Renal cortical epithelial cell (primary cell): ENCODE measurements at places on chromosomes 3 and 15.

DNA sequence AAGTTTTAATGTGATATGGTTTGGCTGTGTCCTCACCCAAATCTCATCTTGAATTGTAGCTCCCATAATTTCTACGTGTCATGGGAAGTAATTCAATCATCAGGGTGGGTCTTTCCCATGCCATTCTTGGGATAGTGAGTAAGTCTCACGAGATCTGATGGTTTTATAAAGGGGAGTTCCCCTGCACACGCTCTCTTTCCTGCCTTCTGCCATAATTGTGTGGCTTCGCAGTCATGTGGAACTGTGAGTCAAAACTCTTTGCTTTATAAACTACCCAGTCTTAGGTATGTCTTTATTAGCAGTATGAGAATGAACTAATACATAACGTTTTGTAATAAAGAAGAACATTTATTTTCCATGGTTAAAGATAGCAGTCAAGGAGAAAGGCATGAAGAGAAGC, 39.2 kb upstream of the GOLIM4 start:
- peak; percentile 9 for DNase-seq

DNA sequence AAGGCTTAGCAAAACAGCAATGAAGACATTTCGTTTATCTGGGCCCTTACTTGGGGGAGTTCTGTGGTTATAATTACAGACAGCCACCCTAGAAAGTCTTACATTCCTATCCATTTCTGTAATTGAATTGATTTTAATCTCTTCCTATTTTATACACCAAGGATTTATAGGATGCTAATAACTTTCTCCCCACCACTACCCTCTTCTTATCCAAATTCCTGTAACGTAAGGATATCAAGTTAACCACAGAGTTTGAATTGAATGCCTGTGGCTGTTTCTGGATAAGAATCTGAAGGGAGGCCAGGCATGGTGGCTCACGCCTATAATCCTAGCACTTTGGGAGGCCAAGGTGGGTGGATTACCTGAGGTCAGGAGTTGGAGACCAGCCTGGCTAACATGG, 78.6 kb downstream of the MLH1 start:
- no peak for DNase-seq

- peak; percentile 91 for DNase-seq
Observed at GRCh38 chr3:4406746-4407568, 60.1 kb downstream of the SUMF1 start.

DNA sequence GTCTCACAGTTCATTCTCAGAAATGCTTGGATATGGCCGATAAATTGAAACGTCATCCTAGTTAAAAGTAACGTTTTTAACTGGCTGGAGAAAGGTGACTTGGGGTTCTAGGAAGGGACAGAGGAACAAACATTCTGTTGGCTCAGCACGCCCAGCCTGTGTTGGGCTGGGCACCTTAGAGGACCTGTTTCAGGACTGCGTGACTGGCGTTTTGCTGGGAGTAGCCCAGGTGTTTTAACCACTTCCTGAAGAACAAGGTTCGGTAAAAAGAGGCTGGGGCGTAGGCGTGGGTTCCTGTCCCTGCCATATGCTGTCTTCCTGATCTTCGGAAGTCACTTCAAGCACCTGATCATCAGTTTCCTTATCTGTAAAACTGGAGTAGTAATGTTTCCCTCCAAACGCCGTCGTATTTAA, 1.1 kb upstream of the TLNRD1 start:
- DNase-seq: no peak

- DNase-seq: peak; percentile 60
Observed at GRCh38 chr15:88800026-88800425, 3.2 kb upstream of the ACAN start.

DNA sequence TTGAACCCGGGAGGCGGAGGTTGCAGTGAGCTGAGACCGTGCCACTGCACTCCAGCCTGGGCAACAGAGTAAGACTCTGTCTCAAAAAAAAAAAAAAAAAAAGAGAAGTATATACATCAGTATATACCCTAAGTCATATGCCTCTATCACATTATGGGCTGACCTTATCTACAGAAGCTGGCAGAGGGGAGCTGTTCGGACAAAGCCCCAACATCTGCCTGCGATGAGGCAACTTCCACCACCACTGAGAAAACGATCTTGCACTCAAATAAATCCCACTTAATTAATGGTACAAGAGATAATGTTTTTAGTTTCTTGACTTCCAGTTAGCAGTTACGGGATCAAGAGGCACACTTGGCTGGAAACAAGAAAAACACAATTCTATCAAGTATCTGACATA, 2.2 kb downstream of the GLT8D1 start:
- DNase-seq: no peak

- DNase-seq: peak; percentile 63
Observed at GRCh38 chr3:61890167-61890566, 328.8 kb downstream of the PTPRG start.

DNA sequence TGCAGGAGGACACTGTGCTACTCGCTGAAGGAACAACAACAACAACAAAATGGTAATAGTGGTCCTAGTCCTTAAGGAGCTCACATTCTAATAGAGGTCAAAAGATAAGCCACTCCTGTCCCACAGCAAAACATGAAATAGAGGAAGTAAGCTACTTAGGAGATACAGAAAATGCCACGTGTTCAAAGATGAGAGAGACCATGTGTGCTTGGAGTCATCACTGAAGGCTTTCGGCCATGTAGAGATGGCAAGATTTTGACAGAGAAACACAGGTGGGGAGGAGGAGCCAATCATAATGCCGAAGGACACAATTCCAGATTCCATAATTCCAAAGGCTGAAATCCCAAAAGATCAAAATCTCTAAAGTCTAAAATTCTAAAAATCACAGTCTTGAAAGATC, 24.8 kb upstream of the RIOX2 start:
- no peak for DNase-seq

DNA sequence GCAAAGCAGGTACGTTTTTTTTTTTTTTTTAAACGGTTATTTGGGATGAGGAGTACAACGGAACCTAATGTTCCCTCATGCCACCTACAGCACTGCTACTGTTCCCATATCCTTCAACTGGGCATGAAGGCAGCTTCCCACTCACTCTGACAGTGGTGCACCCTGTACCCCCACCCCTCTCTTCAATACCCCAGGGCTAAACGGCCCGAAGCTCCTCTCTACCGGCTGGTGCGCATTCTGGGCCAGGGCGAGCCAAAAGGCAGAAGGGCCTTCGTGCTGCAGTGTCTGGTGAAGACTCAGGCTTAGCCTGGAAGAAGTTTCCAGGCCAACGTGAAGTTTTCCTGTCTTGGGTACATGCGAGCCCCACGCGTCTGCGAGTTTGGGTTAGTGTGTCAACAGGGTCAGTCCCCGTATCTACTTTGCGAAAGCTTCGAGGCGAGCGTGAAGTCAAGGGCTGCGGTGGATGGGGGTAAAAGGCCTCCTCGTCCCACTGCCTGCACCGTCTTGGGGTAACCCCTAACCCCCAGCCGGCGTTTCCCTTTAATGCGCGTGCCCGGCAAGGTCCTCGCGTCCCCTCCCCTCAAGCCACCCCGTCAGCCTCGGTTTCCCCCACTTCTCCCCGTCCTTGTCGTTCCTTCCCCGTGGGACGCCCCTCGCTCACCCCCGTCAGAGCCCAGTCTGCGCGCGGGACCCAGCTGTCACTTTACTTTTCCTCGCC, 765 bp upstream of the UBE2E2 start:
- DNase-seq: peak; percentile 10

DNA sequence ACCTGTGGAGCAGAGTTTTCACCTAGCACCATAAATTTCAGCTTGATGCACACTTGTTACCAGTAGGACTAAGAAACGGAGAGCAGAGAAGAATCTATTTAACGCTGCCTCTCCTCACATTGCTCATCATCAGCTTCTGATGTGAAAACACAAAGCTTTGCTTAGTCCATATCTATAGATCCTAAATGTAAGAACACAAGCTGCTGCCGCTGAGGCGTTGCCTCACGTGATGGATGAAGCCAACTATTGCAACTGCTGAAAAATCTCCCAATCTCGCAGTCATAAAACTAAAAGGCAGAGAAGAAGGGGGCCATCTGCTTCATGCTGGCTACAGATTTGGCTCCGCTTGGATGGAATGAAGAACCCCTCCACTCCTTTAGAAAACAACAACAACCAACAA, 42.7 kb downstream of the CADPS start:
- DNase-seq: no peak

DNA sequence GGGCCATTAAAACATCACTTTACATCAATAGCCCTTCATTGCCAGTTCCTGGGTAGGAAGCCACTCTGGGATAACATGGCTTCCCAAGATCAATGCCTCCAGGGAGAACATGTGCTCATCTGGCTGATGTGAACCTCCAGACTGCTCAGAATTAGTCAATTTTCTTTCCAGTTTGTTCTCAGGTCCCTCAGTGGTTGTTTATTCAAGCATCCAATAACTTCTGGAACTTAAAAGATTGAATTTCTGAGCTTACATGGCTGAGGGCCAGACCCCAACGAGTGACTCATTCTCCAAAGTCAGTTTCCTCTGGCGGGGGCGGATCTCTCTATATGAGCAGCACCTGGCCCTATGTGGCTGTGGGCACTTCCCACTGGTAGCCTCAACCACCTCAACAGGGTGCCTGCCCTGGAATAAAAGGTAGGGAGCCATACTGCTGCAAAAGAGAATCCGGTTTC, 34.0 kb downstream of the LYZL4 start:
- DNase-seq: peak; percentile 92

GRCh38 chr3:131082871-131083863, 56.5 kb downstream of the NEK11 start:
- DNase-seq: no peak

DNA sequence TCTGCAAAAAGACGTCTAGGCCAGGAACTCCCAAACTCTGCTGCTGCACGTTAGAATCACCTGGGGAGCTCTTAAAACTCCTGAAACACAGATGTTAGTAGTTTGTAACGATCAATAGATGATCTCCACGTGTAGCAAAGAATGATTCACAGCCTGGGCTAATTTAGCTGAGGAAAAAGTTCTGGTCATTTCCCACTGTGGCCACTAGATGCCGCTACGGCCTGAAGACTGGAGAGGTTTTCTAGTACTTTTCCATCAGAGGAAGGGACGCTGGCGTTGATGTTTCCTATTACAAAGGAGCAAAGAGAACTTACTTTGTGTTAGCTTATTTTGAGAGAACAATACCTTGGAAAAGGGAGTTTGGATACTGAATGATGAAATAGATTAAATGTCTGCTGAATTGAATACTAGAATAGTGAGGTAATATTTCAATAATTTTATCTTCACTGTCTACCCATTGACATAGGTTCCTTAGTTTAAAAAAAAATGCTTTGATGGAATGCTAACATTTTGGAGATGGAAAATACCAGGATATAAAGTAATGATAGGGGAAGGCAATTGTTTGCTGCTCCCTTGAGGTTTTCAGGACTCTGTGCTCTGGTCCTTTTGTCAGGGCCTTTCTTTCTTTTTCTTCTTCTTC, 159.1 kb downstream of the P3H2 start:
- DNase-seq: peak; percentile 81

GRCh38 chr15:59439576-59439975, 1.6 kb downstream of the FAM81A start:
- DNase-seq: peak; percentile 68

DNA sequence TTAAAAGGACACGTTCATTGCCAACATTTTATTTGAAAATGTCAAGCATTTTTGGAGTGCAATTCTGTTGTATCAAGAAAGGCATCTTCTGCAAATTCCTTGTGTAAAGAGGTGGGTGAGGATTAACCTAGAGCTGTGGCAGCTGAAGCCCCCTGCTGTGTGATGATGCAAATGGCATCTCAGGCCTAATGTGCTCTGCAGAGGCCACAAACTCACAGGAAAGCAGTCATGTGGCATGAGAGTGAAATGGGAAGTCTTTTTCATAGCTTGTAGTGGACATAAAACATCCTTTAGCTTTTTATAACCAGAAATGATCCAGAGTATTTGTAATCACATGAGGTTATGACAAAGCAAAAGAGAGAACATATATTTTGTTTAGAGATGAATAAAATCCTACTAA, 6.4 kb downstream of the CADM2 start:
- DNase-seq: no peak

- peak; percentile 63 for DNase-seq
Observed at GRCh38 chr3:58414538-58415197, 19.0 kb downstream of the PDHB start.

DNA sequence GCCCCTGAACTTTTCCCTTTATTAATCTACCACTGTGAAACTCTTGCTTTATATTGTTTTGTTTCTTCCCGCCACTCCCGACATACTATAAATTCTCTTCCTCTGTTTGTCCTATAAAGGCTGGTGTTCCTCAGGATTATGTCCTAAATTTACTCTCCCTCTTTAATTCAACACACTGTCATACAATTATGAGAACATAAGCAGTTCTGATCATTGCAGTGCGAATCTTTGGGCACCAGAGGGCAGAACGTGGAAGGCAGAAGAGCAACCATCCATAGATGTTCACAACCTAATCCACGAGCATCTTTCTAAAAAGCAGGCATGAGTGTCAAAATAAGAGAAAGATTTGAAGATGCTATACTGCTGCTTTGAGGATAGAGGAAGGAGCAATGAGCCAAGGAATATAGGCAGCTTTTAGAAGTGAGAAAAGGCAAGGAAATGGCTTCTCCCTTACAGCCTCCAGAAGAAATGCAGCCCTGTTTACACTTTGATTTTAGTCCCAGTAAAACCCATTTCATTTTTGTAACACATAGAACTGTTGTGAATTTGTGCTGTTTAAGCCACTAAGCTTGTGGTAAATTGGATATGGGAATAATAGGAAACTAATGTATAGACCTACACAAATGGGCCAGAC, 179.4 kb downstream of the GBE1 start:
- DNase-seq: peak; percentile 29

DNA sequence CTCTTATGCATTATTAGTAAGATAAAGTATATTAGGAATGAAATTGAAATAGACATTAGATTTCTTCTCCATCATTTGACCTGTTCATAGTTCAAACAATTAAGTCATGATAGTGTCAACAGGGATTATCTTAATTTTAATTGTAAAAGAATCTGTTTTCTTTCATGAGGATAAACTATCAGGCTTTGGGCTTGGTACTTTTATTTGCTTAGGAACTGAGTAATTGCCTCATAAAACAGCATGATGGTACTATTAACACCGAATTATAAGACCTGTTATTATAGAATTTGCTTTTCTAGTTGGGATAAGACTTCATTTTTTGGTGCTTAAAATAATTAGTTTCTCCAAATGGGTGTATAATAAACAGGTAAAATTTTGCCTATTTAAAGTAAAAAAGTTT, 71.8 kb downstream of the FNDC3B start:
- DNase-seq: no peak
